NCI-H460 (cell line): ENCODE measurements at places on chromosomes 2 and 18.

DNA sequence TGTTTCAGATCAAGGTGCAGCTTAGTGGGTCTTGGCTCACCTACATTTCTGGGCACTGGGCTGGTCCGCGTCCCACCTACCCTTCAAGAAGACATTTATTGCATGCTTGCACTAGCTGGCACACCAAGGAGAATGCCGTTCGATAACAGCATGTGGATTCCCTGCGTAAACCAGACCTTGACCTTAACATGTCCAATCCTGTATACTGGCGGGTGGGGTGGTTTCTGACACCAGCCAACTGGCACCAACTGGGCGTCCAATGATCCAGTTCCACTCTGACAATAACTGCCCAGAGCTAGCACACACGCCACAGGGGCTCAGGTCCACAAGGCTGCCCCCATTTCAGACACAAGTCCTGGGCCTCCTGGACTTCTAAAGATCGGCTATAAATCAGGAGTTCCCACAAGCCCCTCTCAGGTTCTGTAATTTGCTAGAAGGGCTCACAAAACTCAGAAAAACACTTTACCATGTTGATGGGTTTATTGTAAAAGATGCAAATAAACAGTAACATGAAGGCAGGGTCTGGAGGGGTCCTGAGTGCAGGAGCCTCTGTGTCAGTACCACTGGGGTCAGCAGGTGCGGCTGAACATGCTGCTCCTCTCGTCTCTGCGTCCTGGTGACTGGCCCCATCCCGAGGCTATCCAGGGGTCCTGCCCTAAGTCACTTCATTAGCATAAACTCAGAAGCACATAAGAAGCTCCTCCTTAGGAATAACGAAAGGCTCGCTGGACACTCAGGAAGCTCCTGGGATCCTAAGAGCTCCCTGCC lies 161.8 kb downstream of the HDAC4 start:
- no peak for DNase-seq

DNA sequence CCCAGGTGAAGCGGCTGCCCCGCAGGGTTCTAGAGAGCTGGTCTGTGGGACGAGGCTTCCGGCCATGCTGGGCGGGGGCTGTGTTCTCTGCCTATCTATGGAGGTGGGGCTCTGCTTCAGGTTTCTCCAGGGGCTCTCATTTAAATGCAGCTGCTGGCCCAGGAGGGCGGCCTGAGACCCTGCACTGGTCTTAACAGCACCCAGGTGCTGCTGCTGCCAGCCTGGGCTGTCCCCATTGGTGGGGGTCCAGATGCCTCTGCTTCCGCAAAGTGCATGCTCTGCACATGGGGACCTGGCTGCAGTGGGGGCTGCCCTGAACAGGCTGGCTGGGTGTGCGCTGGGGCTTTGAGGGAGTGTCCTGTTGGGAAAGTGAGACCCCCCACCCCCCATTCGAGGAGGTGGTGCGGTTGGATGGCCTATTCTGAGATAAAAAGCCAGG lies 29.7 kb upstream of the ALLC start:
- no peak for DNase-seq

- no peak for DNase-seq
Measured at GRCh38 chr18:42588786-42589185, 526.7 kb downstream of the RIT2 start.

DNA sequence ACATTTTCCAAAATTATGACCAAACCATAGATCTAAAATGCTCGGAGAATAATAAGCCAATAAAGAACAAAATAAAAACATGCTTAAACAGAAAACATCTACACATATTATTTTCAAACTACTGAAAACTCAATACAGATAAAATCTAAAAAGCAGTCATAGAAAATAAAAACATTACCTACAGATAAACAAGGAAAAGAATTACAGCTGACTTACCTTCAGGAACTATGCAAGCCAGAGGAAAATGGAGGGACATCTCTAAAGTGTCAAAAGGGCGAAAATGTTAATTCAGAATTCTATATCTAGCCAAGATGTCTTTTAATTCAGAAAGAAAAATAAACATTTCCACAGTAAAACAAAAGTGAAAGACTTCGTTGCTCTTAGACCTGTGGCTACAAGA lies 112.9 kb upstream of the GYPC start:
- no peak for DNase-seq

DNA sequence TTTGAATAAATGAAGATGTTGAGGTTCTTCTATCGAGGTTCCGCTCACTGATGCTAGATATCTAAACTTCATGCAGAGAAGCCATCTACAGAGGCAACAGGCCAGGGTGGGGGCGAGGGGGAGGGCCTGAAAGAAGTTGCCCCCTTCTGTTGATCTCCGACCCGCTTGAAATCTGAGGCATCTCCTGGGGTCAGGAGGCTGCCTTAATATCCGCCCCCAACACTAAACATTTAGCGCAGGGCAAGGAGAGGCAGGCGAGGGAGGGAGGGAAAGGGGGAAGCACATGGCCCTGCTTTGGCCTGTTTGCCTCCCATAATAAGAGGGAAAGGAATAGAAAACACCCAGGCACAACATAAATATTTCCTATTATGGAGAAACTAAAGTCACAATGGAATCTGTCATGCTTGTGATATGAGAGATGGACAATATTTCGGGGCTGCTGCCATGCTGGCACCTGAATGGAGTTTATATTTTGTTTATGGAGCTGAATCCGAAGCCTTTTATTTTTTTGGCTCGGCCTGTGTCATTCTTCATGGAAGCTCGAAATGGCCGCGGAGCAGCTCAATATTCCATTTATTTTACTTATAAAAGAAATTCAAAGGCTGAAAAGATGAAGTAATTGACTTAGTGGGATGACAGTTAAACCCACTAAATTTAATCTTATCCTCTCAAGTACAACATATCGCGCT lies 221.1 kb downstream of the INSIG2 start:
- DNase-seq: no peak

DNA sequence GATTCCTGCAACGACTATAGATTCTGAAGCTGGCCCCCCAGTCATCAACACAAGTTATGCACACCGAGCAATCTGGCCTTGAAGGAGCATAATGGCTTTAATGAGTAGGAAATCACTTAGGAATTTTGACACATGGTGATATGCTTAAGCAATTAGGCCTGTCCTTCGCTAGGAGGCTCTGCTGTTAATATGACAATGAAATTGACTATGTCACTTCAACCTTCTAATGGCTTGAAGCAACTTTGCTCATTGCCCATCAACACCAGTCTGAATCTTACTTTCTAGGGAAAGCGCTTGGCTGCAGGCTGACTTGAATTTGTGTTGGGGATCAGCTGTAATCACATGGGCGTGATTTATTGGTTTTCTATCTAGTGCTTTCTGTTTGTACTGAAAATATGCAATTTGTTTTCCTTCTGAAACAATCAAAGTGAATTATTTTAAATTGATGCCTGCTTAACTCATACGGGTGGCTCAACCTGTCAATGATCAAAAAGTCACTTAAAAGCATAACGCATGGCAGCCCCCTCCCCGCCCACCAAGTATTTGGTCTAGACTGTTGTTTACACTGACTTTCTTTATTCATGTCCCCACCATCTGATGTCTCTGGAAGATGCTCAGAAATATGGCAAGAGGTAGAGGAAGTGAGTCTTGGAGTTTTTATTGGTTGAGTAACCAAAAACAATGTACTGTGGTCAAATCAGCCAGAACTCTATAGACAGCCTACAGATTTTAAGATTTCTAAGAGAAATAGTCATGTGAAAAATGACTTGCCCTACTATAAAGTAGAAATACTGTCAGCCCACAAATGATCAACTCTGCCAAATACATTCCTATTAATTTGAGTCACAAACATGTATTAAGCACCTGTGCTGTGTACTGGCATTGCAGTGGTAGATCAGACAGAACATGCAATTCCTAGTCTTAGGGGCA lies 344.9 kb downstream of the RBM43 start:
- DNase-seq: no peak

GRCh38 chr2:95043300-95044093 lies 18.0 kb downstream of the MAL start:
- DNase-seq: no peak

DNA sequence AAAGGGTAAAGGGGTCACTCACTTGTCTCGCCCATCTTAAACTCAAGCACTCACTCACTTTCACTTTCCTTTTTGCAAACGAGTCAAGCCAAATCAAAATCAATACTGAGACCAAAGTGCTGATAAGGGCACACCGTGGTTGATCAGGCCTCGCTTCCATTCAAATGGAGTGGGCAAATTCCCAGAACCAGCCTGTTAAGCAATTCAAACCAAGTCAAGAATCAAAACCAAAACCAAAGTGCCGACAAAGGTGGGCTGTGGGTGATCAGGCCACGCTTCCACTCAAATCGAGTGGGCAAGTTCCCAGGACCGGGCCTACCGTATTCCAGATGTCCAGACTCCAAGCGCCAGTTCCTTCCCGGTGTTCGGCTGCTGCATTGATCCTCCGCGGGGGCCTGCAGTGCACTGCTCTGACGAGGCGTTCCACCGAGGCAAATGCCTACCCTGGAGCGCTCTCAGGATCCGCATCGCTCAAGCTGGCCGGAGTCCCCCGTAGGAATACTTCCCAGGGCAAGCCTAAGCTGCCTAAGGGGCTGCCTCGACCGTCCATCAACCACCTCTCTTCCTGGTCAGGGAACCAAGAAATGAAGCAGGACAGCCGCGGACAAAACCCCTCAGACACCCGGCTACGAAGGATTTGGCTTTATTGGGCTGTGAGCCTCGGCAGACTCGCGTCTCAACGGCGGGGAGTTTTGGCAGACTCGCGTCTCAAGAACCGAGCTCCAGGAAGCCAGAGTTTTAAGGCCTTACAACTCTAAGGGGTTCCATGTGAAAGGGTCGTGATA lies 89.9 kb upstream of the SLC1A4 start:
- no peak for DNase-seq
